ENCODE measurements at places on chromosomes 2 and 18.

GRCh38 chr18:36650266-36650665, 178.5 kb downstream of the TPGS2 start:
- DNase-seq, result no peak

GRCh38 chr2:113861740-113862139, 28.1 kb upstream of the ACTR3 start:
- no peak for DNase-seq

- DNase-seq, result no peak
Measured at GRCh38 chr18:72041313-72042032, 502.7 kb downstream of the CBLN2 start.

DNA sequence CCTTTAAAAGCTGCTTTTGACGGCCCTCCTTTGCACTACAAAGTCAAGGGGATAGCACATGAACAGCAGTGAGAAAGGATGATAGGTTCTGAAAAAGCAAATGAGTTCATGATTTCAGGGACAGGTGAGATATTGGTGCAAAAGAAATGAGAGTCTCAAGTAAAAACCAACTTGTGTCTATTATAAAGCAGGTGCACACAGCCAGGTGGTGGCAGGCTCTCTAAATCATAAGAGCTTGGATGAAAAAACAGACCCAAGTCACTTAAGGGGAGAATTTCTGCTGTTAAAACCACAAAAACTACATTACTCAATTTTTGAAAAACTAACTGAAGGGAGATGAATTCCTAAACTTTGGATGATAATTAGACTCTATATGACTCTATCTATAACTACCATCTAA, 201.5 kb downstream of the SP3 start:
- DNase-seq, result no peak

GRCh38 chr18:3250237-3251107, 2.9 kb downstream of the MYL12A start:
- no peak for DNase-seq

DNA sequence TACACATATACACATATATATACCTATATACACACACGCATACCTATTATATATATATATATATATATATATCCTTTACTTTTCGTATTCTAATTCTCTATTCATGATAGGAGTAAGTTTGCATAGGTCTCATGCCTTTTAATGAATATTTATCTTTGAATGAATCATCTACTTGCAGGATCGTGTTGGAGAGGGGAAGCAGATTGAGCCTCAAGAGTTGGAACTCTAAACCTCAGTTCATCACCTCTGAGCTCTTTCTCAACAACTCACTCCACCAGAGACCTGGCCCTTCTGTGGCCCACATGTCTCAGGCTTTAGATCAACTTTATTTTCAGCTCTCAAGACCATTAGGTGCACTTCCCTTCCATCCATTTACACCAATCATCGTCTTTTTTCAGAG, 490.4 kb upstream of the ID2 start:
- no peak for DNase-seq

DNA sequence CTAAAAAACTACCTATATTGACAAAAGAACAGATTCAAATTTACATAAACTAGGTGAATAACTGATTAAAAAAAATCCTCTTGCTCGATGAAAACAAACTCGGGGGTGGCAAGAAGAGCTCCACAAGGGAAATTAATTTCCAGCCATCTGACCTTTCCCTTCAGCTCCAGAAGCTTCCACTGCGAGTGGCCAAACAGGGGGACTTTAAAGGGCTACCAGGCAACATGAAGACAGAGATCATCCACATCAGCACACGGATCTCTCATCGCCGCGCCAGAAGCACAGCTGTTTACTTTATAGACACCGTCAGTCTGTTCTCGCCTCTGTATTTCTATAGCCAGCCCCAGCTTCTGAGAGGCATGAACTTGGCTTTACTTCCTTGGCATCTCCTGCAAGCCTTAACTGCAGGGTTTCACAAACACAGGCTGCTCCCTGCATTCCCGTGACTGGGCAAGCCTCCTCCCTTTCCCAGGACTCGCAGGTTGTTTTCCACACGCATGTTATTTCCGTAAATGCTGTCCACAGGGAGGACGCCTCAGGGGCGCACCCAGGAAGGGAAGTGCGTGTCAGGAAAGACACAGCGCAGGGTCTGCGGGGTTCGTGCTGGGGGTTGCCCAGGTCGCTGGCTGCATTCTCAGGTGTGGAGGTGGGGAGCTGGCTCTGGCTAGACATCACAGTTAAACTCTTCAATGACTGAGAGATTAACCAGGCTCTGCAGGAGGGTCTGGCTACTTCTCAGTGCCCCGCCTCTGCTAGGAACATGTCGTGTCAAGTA, 85.0 kb downstream of the USP40 start:
- no peak for DNase-seq

DNA sequence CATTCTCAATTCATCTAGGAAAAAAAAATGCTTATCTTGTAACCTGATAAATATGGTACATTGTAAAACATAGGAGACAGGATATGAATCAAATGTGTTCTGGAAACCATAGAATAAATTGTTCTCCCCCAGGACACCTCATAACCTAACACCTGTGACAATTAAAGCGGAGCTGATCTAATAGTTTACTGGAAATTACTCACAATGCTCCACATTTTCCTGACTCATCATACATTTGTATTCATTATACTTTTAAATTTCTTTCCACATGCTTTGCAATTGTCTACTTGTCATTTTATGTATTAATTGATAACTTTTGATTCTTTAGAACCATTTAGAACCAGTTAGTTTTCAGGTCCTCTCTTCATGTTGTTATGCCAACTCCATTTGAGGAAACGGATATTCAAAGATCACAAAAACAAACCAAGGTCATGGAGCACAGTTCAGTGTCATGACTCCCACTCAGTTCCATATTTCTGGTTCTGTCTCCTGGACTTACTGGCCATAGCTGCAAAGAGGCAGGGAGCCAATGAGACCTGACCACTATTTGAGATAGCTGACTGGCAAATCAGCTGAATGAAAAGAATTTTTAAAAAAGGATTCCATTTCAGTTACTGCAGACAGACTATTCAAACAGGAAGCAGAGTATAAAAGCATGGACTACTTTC, 128.5 kb downstream of the CALCRL start:
- DNase-seq, result no peak

DNA sequence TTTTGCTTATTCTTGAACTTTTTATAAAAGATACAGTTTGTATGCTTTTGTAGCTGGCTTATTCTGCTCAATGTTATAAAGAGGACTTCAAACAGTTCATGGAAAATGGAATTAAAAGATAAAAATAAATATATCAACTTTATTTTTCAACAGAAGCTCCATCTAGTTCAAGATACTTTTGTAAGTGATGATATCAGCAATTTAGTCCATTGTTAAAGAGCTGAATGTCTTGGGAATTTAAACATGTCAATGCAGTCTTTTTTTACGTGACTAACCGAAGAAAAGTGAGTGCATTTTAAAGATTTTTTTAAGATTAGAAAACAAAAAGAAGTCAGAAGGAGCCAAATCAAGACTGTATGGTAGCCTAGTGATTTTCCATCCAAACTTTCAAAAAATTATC, 85.4 kb upstream of the CHST9 start:
- DNase-seq, result no peak

- no peak for DNase-seq
Measured at GRCh38 chr2:37215250-37215649, 16.1 kb downstream of the CEBPZ start.

- no peak for DNase-seq
Measured at GRCh38 chr2:239711911-239712570, 311.2 kb upstream of the HDAC4 start.

DNA sequence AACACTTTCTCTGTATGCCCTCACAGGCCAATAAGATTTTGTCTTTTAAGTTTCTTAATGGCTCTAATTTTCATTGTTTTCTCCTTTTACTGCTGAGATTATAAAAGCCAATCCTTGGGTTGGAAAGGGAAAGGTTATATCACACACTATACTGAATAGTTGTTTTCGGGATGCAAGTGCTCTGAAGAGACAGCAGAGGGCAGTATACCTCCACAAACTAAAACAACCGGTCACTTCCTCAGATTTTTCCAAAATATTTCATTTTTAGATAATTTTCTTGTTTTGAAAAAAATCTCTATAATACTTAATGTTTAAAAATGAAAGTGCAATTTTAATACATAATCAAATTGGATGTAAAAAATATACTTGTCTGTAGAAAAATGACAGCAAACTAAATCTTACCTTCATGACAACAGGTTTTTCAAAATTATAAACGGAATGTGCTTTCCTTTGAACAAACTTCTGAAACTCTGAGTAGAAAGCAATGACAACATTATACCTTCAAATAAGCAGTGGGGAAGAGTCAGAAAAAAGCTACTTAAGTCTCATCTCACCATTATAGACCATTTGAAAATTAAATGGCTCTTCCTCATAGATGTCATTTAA, 82.7 kb downstream of the ORC4 start:
- DNase-seq, result peak; percentile 36

- no peak for DNase-seq
Measured at GRCh38 chr2:219289537-219290361, 10.6 kb downstream of the DNAJB2 start.

DNA sequence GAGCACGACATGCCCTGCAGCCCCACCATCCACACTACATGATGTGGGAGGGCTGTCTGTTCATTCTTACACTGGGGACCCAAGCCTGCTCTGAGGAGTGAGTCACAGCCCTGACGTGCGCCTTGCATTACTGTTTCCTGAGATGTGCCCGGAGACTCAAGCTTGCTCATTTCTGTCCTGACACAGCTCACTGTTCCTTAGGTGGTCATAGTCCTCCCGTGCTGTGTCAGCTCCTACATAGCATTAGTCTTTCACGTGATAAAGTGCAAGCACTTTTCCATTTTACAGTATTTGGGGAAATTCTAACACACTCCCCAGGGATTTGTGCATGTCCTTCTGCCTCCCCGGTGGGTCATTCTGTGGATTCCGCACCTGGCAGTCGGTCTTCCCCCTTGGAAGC, 46.2 kb upstream of the TRIM43B start:
- DNase-seq, result no peak

GRCh38 chr2:127953849-127954248, 68.1 kb upstream of the AMMECR1L start:
- DNase-seq, result no peak

DNA sequence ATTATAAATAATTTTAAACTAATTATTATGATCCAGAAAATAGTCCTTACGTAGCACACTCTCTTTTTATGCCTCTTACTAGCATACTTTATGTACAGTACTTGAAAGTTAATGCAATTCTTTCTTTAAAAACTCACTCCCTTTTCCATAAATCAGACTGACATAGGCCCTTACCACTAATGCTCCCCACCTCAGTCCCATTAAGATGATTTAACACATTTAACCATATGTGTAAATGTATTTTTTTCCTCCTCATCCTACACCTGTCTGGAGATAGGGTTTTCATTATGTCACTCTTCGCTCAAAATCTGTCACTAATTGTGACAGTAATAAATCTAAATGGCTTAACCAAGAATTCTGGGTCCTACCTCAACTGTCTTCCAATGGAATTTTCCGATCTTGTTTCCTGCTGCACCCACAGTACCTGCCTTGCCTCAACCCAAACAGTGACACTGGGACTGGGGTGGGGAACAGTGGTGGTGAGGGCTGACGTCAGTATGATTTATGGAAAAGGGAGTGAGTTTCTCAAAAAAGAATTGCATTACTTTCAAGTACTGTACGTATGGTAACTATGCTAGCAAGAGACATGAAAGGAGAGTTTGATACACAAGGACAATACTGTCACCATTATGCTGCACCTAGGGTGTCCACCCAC, 25.1 kb downstream of the EFEMP1 start:
- no peak for DNase-seq

GRCh38 chr2:119910566-119910965, 102.3 kb upstream of the EPB41L5 start:
- no peak for DNase-seq

DNA sequence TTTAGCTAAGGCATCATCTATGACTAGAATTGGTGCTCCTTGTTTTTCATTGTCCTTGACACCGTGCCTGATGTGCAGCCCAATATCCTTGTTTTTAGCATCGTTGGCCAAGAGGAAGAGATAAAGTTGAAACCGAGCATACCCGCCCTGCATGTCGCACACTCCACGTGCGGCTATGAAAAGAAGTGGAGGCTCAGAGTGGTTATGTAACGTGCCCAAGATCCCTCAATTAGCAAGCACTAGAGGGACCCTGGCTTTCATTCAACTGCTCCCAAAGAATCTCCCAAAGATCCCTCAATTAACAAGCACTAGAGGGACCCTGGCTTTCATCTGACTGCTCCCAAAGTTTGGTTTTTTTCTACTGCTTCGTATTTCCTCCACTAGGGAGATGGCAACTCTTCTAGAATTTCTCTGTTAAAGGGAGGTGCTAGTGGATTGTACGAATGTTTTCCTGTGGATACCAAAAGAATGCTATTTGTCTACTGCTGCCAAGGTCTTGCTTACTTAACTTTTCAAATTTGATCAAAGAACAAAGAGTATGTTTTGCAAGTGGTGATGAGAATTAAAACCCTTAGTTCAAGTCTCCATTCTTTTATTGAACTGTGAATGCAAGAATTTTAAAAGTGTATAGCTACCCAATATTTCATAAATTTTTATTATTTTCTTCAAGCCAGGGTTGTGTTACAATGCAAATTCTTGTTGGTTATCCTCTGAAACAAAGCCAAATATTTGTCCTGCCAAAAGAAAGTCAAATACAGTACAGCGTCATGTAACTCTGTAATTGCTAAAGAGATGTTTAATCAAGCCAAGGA, 92.1 kb downstream of the AOX1 start:
- DNase-seq, result no peak

- DNase-seq, result no peak
Measured at GRCh38 chr2:115183144-115183543, 740.7 kb downstream of the DPP10 start.

DNA sequence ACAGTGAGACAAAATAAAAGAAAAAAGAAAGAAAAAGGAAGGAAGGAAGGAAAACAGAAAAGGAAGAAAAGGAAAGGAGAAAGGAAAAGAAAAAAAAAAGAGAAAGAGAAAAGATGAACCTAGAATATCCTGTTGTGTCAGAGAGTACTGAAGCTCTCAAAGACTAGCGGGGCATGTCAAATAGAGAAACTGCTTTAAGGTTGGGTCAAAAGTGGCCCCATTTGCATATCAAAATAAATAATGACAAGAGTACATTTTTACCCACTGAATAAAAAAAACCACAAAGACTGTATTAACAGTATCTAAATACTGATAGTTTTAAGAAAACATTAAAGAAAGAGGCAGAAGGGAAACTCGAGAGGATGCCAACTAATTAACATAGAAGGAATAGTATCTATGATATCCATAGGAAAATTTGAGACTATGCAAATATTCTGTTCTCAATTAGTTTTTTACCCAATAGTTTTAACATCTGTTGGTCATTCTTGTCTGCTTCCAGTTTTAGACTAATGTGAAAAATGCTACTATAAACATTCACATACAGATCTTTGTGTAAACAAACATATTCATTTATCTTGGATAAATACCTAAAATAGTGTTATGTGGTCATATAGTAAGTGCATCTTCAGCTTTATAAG, 53.2 kb downstream of the SFXN5 start:
- no peak for DNase-seq

- DNase-seq, result no peak
Measured at GRCh38 chr2:190657474-190658255, 8.8 kb downstream of the NAB1 start.

- no peak for DNase-seq
Measured at GRCh38 chr18:70469916-70470315, 181.1 kb downstream of the SOCS6 start.

GRCh38 chr2:9819551-9819950, 23.7 kb upstream of the TAF1B start:
- DNase-seq, result no peak
